Hippocampal formation (tissue), 2 donors: ENCODE measurements at places on chromosomes 7 and 10.
A peak's percentile ranks its signal among the peaks of the same experiment; 100 is the strongest.

- no peak for DNase-seq
Measured at GRCh38 chr10:117364110-117364960, 10.9 kb downstream of the PDZD8 start.

DNA sequence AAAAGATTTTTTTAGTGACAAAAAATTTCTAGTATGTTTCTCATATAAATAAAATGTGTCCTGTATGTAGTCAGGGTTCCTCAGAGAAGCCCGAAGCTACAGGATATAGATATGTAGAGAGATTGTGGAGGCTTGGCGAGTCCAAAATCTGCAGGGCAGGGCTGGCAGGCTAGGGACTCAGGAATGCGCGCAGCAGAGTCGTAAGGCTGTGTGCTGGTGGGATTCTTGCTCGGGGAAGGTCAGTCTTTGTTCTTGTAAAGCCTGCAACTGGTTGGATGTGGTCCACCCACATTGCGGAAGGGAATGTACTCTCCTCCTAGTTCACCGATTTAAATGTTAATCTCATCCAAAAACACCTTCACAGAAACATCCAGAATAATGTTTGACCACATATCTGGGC, 30.6 kb downstream of the LHPP start:
- no peak for DNase-seq

- no peak for DNase-seq
Measured at GRCh38 chr7:135845415-135846075, 96.9 kb upstream of the FAM180A start.

GRCh38 chr10:88039496-88040200, 176.2 kb downstream of the PTEN start:
- no peak for DNase-seq

- no peak for DNase-seq
Measured at GRCh38 chr7:138663725-138664710, 37.1 kb downstream of the SVOPL start.

DNA sequence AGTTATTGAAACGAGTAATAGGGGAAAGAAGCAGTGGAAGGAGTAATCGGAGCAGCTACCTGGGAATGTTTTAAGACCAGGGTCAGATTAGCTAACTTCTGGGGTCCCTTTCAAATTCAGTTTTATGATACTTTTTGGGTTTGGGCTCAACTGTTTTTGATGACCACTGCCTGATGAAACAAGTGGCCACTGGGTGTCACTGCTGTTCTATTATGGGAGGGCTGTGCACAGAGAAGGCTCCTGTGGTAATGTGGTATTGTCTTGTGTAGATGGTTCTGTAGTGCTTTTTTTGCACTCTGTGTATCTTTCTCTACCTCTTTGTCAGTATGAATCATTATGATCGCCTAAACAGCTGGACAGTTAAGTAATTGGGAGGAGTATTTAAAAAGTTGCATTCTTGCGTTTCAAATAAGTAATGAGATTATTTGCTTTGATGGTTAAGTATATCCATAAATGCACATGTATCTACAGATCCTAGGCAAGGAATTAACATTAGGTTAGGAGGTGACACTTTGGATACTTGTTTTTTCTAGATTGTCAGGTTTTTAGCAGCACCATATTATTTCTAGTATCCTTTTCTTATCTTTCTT, 128.4 kb downstream of the ABCA13 start:
- DNase-seq = peak; percentile 49

GRCh38 chr10:130200179-130201042, 64.2 kb downstream of the GLRX3 start:
- no peak for DNase-seq

DNA sequence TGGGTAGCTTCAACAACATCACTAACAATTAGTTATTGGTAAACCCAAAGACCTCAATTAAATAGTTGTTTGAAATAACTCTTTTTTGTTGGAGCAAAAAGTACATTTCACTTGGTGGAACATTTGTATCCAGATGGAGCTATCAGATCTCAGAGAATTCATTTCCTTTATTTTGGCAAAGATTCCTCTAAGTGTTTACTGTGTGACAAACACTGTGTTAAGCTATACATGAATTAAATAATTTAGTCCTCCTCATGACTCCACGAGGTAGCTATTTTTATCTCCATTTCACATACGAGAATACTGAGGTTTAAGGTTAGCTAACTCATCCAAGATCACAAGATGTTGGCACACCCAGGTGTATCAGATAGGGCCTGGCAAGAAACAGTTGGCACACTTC, 104.0 kb upstream of the IMMP2L start:
- DNase-seq = no peak

- DNase-seq = peak; percentile 20
Measured at GRCh38 chr7:2759736-2760097, 71.7 kb downstream of the AMZ1 start.

- no peak for DNase-seq
Measured at GRCh38 chr10:116154651-116155050, 118.4 kb downstream of the GFRA1 start.

DNA sequence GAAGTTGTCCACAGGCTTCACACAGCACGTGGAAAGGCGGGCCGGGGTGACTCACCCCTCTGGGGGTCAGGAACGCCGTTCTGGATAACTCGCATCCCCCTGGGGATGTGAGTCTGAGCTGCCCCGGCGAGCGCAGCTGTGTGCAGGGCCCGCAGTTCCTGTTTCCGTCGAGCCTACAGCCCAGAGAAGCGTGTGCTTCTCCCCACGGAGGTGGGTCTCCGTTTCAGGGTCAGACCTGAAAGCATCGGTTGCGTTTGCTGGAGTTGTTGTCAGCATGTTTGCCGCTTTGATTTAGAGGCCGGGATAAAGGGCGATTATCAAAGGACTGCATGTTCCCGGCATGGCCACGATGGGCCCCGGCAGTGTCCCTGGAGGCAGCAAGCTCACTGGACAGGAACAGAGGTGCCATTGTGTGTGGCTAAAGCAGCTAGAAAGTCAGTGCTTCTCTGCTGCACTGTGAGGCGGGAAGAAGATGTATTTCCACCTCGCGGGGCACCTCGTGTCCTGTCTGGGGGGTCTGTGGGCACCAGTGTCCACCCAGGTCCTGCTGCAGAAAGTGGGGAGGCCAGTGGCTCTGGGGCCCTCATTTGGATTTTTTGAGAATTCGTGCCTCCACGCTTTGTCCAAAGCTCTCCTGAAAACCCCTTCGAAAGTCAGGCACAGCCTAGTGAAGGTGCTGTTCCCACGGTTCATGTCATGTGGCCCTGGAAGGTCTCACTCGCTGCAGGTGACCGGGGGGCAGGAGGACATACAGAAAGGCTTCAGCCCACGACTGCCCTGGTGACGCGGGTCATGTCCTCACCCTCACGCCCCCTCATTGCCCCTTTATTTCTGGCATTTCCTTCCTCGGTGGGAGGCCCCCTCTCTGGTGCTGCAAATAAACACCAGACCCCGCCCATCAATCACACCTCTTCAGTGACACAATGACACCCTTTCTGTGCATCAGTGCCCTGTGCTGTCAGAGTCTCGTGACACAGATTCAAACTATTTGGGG, 27.4 kb upstream of the GDI2 start:
- peak; percentile 53 for DNase-seq

GRCh38 chr10:32341596-32341995, 5.4 kb downstream of the EPC1 start:
- DNase-seq = no peak

DNA sequence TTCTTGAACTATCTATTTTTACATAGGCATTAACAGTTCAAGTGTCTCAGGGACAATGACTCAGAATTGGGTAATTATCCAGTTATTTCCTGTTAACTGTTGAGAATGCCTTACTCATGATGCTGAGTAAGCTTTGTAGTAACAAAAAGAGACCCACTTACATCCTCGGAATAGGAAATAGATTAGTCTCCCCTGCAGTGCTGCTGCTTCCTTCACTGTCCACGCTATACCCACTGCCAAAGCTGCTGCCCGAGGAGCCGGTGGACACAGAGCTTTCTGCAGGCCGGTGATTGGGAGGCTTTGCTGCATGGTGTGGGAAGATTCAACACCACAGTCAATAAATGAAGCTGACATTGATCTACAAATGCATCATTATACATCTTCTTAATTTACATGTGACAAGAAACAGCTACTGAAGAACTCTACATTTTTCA, 357.1 kb downstream of the PCLO start:
- no peak for DNase-seq

DNA sequence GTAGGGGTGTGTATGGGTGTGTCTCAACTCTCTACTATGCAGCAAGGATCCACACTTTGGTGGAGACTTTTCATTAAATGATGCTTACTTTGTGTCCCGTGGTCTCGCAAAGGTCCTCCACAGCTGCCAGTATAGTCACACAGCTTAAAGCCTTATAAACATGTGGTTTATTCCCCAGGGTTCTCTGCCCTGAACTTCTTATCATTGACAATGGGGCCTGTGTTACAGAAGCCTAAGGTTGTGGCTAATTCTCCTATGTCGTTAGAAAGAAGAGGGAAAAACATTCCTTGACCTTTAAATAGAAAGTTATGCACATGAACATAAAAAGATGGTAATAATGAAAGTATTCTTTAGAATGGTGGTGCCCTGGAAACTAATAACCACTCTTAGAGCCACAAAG, 201.4 kb downstream of the INHBA start:
- no peak for DNase-seq

GRCh38 chr7:151256410-151257045, 8.0 kb upstream of the SMARCD3 start:
- no peak for DNase-seq

GRCh38 chr10:60044971-60045370, 138.6 kb upstream of the CCDC6 start:
- no peak for DNase-seq

GRCh38 chr7:106138776-106139175, 26.7 kb upstream of the SYPL1 start:
- DNase-seq = no peak

GRCh38 chr7:2720024-2720423, 32.0 kb downstream of the AMZ1 start:
- no peak for DNase-seq

- no peak for DNase-seq
Measured at GRCh38 chr10:131979336-131979735, 2.4 kb downstream of the BNIP3 start.

GRCh38 chr7:37320140-37320847, 128.4 kb downstream of the ELMO1 start:
- peak; percentile 48 for DNase-seq

DNA sequence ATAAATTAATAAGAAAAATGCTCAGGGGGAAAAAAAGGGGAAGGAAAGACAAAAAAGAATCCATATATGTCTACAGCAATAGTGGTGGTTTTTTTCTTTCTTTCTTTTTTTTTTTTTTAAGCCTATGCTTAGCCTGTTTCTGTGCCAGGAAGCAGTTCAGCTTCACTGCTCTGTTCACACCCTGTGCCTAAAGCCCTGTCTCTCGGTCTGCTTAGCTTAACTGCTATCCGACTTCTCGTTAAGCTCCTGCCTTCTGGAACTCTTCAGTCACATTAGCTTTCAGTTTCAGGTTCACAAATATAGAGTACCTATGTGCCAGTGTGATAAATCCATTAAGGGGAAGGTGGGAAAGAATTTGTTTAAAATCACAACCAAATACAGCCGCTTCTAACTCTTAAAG, 26.5 kb upstream of the NRG3 start:
- no peak for DNase-seq

GRCh38 chr7:116683786-116684185, 11.8 kb downstream of the MET start:
- no peak for DNase-seq

DNA sequence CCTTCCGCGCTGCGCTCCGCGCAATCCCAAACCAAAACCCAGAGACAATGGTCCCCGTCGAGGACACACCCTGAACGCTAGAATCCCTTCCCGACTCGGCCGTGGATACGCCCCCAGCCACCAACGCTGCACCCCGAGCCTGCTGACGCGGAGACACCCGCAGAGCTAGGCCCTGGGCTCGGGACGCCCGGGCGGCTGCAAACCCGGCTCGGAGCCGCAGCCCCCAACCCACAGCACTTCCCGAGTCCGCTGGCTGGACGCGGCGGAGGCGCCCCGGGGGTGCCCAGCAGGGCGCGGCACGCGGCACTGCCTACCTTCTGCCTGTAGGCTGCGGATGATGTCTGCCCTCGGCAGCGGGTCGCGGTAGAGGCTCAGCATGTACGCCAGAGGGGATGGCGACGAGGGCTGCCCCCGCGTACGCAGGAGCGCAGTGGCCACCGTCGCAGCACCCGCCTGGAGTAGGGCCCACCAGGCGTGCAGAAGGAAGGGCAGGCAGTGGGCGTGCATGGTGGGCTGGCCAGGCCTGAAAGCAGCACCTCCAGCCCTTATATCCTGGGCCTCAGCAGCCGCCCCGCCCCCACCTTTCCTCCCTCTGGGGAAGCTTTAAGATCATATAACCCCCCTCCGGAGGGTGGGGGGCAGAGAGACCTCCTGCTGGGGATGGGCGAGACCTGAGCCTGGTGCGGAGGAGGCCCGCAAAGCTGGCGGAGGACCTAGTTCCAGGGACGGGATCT, at the start of gene NODAL:
NODAL (minus strand) TSS at position 521 of the 734 bp plus-strand sequence; CDS start at position 507, 14 bp downstream.
- no peak for DNase-seq

DNA sequence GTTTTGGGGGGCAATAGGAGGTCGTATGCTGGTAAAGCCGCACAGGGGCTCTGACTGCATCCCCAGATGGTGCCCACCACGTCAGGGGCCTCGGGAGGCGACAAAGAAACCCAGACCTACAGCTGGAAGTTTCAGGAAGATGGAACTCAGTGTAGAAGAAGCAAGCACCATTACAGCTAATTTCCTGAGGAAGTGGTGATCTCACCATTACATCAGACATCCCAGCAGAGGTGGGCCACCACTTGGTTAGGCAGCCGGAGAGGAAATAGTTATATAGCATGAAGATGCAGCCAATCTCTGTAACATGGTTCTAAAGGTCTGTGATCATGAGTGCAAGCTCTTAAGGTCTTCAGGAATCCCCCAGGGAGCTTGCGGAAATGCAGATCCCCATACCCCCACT, 127.3 kb upstream of the PCBD1 start:
- DNase-seq = no peak

DNA sequence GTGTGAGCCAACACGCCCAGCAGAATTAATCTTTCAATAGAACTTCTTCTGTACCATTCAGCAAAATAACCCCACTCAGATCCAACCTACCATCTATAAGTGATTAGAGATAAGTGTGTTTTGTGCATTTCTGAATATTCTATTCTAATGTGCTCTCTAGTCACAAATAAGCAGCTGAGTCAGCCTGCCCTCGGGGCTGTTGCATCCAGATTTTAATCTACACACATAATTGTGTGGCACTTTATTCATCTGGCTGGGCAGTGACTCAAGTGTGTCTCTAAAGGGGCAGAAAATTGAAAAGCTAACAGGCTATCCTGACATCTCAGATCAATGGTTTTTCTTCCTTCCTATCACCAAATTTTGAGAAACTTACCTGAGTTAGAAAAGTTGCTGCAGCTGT, 60.3 kb downstream of the PRR15 start:
- no peak for DNase-seq

DNA sequence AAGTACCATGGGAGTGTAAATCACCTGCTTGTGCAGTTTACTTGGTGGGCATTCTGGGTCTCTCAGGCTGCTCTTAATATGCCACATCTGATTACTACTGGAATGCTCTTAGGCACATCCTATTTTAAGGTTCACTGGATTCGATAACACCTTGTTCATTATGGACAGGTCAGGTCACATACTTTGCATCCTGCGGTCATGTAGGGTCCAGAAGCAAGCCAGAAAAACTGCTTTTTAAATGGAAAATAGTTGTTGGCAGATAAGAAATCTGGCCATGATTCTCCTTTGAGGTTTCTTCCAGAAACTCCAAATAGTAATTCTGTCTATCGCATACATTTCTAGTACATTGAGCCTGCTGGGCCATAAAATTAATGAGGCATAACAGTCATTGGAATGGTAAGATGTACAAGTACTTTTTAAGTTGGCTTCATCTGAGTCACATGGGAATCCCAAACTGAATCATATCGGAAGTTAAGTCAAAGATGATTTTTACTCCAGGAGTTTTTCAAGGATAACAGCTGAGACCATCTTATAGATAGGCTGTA, 371.9 kb downstream of the LRRTM3 start:
- no peak for DNase-seq
